ENCODE measurements at places on chromosomes 16 and 17.

DNA sequence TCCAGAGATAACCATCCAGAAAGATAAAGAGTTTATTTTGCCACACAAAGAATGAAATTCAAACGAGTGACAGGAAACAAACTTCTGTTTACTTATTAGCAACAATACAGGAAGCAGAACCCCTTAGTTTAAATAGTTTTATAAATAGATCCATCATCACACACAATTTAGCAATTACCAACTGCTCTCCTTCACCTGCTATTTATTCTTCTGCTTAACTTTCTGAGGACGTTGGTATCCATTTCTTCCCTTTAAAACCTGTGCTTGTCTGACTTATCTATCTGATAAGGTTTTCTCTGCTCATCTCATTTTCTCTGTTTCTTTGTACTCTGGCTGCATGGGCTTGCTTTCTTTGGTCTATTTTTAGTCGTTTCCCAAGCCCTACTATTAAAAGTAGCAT lies 4.3 kb upstream of the ADAMTS18 start:
- DNase-seq: no peak

DNA sequence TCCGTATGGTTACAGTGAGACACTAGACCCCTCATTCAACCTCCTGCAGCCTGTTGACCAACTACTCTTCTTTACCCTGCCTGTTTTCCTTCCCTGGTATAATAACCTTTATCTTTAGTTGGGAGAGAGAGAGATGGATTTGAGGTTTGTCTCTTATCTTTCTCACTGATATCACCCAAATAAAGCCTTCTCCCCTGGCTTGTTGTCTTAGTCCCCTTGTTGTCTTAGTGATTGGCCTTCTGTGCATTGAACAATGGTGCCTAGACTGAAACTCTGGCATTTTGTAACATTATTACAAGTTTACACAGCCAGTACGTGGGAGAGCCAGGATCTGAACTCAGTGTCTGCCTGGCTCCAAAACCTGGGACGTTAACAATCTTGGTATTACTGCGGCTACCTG lies 560.8 kb downstream of the HS3ST4 start:
- DNase-seq: no peak

DNA sequence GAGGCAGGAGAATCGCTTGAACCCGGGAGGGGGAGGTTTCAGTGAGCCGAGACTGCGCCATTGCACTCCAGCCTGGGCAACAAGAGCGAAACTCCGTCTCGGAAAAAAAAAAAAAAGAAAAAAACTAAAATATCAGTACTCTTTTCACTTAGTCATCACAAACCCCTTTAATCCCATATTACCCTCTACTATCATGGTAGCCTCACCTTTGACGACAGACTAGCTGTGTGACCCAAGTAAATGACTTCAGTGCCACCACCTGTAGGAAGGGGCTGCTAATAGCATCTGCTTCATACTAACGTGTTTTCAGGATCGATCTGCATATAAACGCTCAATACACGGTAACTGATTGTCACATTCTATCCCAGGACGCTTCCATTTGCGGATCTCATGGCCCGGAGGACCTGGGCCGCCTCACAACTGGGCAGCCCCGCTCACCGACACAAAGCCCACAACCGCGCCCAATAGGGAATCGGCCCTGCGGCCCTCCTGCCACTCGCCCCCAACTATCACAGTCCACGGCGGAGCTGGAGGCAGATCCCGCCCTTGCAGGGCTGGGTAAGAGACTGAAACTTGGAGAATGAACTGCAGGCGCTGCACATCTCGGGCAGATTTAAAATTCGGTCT lies 1.1 kb upstream of the ZNF263 start:
- no peak for DNase-seq

DNA sequence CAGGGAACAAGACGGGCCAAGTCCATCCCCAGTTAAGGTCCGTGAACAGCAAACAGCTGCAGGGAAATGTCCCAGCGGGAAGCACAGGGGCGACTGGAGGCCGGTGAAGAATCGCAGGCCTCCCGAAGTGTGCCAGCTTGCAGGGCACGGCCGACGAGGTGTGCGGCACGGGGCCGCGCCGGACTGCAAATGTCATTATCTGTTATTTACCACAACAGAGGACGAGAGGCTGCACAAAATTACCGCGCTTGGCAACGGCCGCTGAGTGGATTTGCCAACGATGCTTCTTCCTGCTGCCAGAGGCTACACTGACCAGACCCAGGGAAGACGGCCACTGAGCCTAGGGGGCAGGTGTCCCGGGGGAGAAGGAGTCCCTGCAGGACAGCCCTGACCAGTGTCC lies 53.1 kb downstream of the RPH3AL start:
- no peak for DNase-seq

GRCh38 chr16:24776501-24777220 lies 47.2 kb downstream of the TNRC6A start:
- DNase-seq: no peak

GRCh38 chr17:77049440-77049839 lies 91.3 kb upstream of the SEC14L1 start:
- no peak for DNase-seq
